Activated CD4-positive, alpha-beta T cell treated with anti-CD3 and anti-CD28 coated beads, Interleukin-2, Interleukin-6, amounts not matched to agents 100 ng/mL and 50 ng/mL, durations not matched to agents 16 hours and 8 hours (primary cell): ENCODE measurements at places on chromosomes 3 and 15.

GRCh38 chr15:47367726-47368390, 349.4 kb upstream of the SEMA6D start:
- DNase-seq: no peak

DNA sequence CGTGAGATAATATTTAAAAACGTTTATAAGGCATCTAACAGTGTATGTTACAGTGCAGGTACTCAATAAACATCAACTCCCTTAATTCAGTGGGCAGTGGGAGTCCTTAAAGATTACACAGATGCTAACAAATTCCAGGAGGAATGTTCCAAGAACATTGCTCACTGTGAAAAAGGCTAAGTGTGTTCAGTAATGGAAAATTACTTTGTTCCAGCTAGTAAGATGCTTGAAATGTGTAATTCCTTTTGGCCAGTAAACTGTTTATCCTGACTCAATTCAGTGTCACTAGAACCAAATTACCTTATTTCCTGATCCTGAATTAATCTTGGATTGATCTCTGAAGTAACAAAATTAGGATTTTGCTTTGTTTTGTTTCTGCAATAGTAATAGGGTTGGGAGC, 54.2 kb upstream of the SEMA6D start:
- DNase-seq: no peak

- no peak for DNase-seq
These were observed 20.4 kb downstream of the TMEM43 start for GRCh38 chr3:14145236-14145635.

GRCh38 chr3:53187430-53187829, 26.4 kb downstream of the PRKCD start:
- no peak for DNase-seq
